T follicular helper cell (primary cell): ENCODE measurements at places on chromosomes 1 and 21.

GRCh38 chr1:108852221-108852975, 4.5 kb downstream of the AKNAD1 start:
- DNase-seq = no peak

DNA sequence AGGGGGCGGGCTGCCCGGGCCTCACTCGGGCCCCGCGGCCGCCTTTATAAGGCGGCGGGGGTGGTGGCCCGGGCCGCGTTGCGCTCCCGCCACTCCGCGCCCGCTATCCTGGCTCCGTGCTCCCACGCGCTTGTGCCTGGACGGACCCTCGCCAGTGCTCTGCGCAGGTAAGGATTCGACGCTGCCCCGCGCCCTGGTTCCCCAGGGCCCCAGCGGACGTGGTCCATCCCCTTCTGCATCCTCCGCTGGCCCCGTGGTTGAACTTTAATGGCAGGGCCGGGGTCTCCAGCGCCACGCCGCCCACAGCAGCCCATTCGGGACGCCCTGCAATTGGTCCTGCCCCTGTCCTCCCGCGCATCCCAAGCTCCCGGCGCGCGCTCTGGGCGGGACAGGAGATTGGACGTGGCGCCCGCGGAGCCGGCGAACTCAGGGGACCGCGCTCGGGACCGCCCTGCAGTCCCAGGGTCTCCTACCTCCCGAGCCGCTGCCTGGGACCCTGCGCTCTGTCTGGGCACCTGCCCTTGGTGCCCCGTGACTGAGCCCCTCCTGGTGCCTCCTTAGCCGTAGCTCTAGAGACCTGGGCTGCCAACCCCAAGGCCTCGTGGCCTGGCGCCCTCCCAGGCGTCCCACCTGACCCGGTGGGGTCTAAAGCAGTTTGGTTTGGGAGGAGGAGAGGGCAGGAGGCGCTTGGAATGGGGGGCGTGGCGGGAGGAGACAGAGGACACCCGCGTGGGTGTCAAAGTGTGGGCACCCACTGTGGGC, at the start of gene ALPL:
Gene ALPL (plus strand): TSS at position 73 of the 762 bp plus-strand sequence. CDS start 44,659 bp downstream, outside the sequence.
- no peak for DNase-seq

- no peak for DNase-seq
These were observed 53.4 kb downstream of the TOMM20 start for GRCh38 chr1:235075048-235075776.

DNA sequence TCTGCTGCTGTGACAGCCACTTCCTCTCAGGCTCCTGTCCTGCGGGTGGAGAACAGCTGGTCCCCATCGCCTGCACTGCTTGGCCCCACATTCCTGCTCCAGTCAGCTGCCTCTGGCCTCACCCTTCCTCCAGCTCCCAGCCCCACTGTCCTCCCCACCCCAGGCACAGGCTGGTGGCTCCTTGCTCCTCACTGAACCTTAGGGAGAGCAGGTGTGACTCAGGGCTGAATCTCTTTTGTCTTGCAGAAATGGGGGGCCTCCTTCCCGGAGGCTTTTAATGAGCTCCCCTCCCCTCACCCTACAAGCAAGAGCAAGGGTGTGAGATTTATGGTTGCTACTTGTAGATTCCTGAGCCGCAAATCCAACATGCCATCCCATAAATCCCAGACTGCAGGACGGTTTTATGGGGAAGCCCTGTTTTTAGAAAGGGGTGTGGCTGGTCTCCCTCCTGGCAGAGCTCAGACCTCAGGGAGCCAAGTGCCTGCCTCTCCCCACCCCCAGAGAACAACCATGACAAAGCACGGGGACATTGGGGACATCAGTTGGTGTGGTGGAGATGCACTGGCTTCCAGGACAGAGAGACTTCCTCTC, 15.2 kb downstream of the CDK18 start:
- no peak for DNase-seq

DNA sequence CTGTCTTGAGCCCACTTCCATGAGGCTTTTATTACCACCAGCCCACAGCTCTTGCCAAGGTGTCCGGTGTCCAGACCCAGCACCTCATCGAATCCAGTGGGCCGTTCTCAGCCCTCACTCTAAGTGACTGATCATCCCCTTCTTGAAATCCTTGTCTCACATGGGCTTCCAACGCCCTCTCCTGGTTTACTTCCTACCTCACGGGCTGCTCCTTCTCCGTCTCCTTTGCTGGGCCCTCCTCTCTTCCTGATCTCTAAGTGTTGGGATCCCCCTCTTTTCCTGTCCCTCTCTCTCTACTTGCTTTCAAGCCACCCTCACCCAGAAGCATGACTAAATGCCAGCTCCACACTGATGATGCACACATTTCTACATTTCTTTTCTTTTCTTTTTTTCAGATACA, 9.0 kb upstream of the RHBG start:
- DNase-seq = no peak

- no peak for DNase-seq
These were observed 9.3 kb upstream of the MARCKSL1 start for GRCh38 chr1:32345289-32345827.

DNA sequence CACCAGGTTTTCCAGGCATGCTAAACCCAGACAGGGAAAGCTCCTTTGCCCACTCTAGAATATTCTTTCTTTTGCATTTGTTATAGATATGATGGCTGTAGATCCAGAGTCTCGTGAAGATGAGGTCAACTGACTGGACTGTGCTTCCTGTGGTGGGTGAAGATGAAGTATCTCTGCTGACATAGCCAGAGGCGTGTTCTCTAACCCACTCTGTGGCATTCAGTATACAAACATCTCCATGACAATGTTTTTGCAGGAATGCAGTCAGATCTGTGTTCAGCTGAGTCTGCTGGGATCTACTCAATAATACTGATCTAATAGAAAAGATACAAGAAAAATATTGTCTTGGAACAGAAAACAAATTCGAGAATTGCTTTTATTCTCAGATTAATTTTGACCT, 11.3 kb downstream of the RWDD2B start:
- no peak for DNase-seq

DNA sequence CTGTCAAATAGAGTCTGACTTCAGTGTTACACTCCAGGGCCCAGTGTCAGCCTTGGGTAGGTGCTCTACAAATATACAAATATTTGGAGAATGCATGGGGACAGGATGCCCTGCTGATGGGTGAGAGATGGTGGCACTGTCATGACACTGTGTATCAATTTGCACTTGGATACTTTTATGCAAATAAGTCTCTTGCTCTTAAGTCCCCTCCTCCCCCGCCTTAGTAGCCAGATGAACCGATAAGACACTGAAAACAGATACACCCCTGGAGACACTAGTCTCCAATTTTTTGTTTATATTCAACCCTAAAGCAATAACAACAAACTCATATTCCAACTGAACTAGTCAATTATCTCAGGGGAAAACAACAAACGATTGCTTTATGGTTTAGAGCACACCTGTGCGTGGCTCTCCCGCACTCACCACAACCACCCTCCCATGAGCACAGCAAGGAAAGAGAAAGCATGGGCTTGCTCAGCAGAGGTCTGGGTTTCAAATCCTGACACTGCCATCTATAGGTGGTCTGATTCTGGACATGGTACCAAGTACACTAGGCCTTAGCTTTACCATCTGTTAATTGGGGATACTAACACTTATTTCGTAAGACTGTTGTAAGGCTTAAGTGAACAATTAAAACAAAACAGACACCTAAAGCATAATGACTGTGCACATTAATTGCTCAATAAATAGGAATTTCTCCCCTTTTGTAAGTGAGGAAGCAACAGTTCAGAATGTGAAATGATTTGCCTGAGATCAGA, 50.3 kb downstream of the HIVEP3 start:
- no peak for DNase-seq

DNA sequence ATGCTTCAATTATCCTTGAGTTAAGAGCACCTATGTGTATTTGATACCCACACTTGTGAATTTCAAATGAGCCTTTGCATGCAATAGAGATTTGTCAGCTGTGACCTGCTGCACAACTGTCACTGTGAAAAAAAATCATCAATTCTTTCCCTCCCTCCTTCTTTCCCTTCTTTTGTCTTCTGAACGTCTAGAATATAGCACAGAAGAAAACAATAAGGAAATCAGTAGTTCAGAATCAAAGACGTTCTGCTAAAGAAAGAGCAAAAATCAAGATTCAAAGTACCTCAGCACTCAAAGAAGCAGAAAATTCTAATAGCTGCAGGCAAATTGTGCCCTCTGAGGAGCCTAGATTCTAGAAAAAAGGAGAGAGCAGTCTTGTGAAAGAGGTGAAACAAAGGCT, 1.7 kb upstream of the FMN2 start:
- no peak for DNase-seq

DNA sequence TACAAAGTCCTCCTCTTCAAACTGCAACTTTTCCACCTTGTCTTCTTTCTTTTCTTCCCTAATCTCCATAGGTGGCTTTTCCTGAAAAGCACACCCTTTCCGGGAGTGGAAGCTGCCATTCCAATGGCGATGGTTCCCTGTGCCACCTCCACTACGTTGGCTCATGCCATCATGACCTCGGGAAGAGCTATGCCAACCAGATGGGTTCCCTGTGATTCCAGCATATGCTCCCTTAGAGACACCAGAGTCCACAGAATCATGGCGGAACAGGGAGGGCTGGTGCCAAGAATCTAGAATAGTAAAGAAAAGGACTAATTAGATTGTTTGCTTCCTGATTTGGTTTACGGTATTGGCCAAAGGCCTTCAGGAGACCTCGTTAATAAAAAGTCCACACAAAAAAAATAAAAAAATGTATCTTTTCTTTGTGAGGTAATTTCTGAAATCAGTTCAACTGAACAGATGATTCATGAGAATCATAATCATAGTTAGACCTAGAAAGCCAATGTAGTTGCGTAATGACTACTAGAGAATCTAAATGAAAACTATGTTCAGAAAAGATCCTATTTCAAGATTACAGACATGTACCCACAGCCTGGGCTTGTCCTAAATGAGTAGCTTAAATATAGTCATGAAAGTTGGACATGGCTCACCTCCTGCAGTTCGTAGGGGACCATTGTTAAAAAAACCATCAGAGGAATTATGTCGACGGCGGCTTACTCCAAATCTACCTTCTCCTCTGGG, 30.9 kb upstream of the CCDC17 start:
- DNase-seq = no peak

DNA sequence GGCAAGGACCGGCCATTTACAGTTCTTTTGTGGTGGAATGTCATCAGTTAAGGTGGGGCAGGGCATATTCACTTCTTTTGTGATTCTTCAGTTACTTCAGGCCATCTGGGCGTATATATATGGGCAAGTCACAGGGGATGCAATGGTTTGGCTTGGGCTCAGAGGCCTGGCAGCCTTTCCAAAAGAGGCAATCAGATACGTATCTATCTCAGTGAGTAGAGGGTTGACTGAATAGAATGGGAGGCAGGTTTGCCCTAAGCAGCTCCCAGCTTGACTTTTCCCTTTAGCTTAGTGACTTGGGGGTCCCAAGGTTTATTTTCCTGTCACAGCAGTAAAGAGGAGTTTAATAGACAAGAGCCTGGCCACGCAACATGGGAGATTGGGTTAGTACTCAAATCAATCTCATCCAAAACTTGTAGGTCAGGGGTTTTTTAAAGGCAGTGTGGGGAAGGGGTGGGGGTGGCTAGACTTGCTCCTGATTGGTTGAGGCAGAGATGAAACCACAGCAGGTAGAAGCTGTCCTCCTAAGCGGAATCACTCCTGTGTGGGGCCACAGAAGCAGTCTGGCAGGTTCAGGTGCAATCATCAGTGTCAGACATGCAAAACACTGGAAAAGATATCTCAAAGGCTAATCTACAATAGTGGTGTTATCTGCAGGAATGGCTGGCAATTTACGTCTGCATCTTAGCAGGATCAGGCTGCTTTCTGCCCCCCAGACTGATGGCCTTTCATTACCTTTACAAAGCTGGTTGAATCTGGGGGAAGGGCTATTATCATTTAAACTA, 112.9 kb downstream of the TLR5 start:
- no peak for DNase-seq

GRCh38 chr1:46131093-46131492, 1.3 kb downstream of the PIK3R3 start:
- DNase-seq = no peak

- DNase-seq = peak; percentile 68
These were observed 42.5 kb upstream of the TMEM125 start for GRCh38 chr1:43227143-43227764.

GRCh38 chr1:206470692-206471414, 577 bp downstream of the IKBKE start:
- DNase-seq = no peak

- peak; percentile 42 for DNase-seq
These were observed 59.6 kb upstream of the ITPKB start for GRCh38 chr1:226798427-226799411.

DNA sequence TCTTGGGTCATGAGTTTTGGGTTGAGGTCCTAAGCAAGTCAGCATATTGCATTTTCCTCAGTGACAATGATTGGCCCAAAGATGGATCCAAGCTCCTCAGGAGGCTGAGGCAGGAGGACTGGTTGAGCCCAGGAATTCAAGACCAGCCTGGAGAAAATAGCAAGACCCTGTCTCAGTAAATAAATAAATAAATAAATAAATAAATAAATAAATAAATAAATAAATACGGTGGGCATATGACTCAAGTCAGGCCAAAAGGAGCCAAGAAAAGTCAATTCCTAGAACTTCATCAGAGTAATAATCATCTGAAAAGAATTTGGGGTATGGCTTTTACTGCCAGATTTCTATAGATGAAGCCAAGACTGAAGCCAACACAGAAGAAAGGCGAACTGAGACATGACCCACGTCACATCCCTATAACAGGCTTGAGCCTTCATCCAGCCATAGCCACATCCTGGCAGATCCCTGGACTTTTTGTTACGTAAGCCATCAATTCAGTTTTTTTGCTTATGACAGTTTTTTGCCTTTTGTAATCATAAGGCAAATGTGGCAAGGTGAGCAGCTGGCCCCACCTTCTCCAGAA, 88.5 kb upstream of the NFASC start:
- DNase-seq = no peak

- no peak for DNase-seq
These were observed 79.7 kb upstream of the RAB4A start for GRCh38 chr1:229191066-229191674.

- no peak for DNase-seq
These were observed 12.9 kb downstream of the ATP1B1 start for GRCh38 chr1:169119405-169119804.

DNA sequence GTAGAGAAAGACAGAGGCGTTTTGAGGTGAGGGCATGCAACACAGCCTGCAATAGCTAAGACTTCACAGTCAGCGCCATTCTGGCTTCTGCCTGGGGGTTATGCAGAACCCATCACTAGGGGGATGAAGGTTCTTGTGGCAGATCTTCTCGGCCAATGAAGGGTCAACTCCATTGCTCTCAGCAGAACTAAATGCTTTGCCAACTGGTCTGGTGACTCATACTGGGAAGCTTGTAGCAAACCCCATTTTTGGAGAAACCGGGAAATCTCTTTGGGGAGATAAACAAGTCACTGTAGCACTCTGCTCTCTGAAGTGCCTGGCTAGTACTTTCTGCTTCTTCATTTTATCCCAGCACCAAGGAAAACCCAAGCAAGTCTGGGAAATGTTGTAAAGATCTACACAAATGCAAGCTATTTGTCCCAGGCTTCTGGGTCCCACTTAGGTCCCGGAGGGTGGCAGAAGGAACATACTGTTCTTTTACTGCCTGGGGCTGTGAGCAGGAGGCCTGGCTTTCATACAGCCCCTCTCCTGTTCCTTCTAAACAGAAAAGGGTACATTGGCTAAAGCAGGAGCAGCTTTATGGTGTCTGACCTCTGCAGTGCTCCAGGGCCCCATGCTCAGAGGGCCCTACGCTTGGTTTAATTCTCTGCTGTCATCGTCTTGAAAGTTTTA, 28.8 kb downstream of the SHISA4 start:
- no peak for DNase-seq

GRCh38 chr1:206512058-206512850, 4.9 kb downstream of the RASSF5 start:
- no peak for DNase-seq
